ENCODE measurements at places on chromosomes 16 and 17. TPM values are rescaled to one million over a fixed set of nuclear protein-coding genes. Genes with fewer than 3 reads are reported as not detected.

CPD gene
- total RNA-seq: 19.3 TPM

PPL gene
- 7.6 TPM for total RNA-seq

KRT39 gene
- not detected for total RNA-seq

AGRP gene
- total RNA-seq: not detected

SLC35G6 gene
- not detected for total RNA-seq

NPIPA8 gene
- total RNA-seq: 0.49 TPM

OSBPL7 gene
- 4.4 TPM for total RNA-seq

DNAI2 gene
- not detected for total RNA-seq

C17orf67 gene
- total RNA-seq: 1.1 TPM

MYH2 gene
- 0.33 TPM for total RNA-seq

HOXB5 gene
- not detected for total RNA-seq

GAS2L2 gene
- total RNA-seq: 0.08 TPM

PDILT gene
- total RNA-seq: not detected

CDH5 gene
- total RNA-seq: 47.1 TPM

GRCh38 chr17:76753061-76753961, 15.4 kb downstream of the MFSD11 start:
- DNase-seq: no peak
- no peaks in the 10 kb centered on the region for H3K27me3 ChIP-seq
- peaks cover 30% of the 10 kb centered on the region for H3K4me1 ChIP-seq

- peaks cover 67% of the 10 kb centered on the region for H3K4me1 ChIP-seq
- H3K36me3 ChIP-seq: peaks cover 32% of the 10 kb centered on the region
- H3K27me3 ChIP-seq: no peaks in the 10 kb centered on the region
- H3K27ac ChIP-seq: peak overlapping the region; percentile 98
- H3K4me3 ChIP-seq: peak overlapping the region; percentile 88
- DNase-seq: peak; percentile 57
These were observed 948 bp downstream of the UTP18 start for GRCh38 chr17:51261024-51261963.

GRCh38 chr17:44829523-44830358, at the start of gene GJC1:
Gene GJC1, minus strand, starts transcription at chr17:44830287. Its CDS starts 24,470 bp downstream, at chr17:44805817.
- H3K27me3 ChIP-seq: peaks cover 37% of the 10 kb centered on the region
- H3K4me3 ChIP-seq: peak within 1 kb of the TSS; percentile 80
- H3K4me1 ChIP-seq: peaks cover 58% of the 10 kb centered on the region
- peak; percentile 64 for DNase-seq
- H3K27ac ChIP-seq: peak within 1 kb of the TSS; percentile 94

- DNase-seq: no peak
- H3K36me3 ChIP-seq: no peaks in the 10 kb centered on the region
- H3K4me3 ChIP-seq: no peak overlapping the region
These were observed 21.4 kb upstream of the MAP3K14 start for GRCh38 chr17:45338023-45338781.

GRCh38 chr16:4612474-4612931, 2.2 kb downstream of the UBALD1 start:
- no peaks in the 10 kb centered on the region for H3K27me3 ChIP-seq
- H3K4me1 ChIP-seq: peaks cover 70% of the 10 kb centered on the region
- no peak overlapping the region for H3K27ac ChIP-seq
- peak overlapping the region; percentile 91 for H3K4me3 ChIP-seq

DNA sequence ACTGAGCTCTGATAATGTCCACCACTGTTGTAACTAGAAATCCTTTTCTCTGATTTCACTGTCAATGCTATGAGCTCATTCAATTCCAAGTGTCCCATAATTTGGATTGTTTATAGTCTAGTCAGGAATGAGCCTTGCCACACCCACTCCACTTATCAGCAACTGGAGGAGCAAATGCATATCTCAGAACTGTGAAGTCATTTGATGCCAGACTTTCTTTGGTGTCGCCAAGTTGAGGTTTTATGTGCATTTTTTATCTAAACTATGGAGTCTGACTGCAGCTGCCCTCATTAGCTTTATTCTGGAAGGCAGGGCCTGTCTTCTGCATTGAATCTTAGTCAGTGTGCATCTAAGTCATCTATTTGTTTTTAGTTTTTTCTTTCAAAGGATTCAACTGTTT, 361.3 kb downstream of the PMP22 start:
- no peak overlapping the region for H3K27ac ChIP-seq
- no peak overlapping the region for H3K4me3 ChIP-seq
- no peaks in the 10 kb centered on the region for H3K27me3 ChIP-seq
- no peaks in the 10 kb centered on the region for H3K36me3 ChIP-seq

GRCh38 chr17:81018044-81018802, 16.7 kb upstream of the BAIAP2 start:
- H3K36me3 ChIP-seq: no peaks in the 10 kb centered on the region
- H3K27ac ChIP-seq: peak overlapping the region; percentile 77
- peaks cover 34% of the 10 kb centered on the region for H3K4me1 ChIP-seq
- H3K4me3 ChIP-seq: peak overlapping the region; percentile 56

- H3K4me3 ChIP-seq: no peak overlapping the region
- no peak for DNase-seq
- H3K4me1 ChIP-seq: peaks cover 35% of the 10 kb centered on the region
- no peaks in the 10 kb centered on the region for H3K36me3 ChIP-seq
These were observed 28.6 kb upstream of the WSB1 start for GRCh38 chr17:27265333-27265732.

GRCh38 chr17:1474402-1475189, 17.9 kb downstream of the MYO1C start:
- H3K4me3 ChIP-seq: no peak overlapping the region
- no peak for DNase-seq
- peaks cover 25% of the 10 kb centered on the region for H3K4me1 ChIP-seq
- peak overlapping the region; percentile 4 for H3K27ac ChIP-seq
- H3K27me3 ChIP-seq: no peaks in the 10 kb centered on the region

DNA sequence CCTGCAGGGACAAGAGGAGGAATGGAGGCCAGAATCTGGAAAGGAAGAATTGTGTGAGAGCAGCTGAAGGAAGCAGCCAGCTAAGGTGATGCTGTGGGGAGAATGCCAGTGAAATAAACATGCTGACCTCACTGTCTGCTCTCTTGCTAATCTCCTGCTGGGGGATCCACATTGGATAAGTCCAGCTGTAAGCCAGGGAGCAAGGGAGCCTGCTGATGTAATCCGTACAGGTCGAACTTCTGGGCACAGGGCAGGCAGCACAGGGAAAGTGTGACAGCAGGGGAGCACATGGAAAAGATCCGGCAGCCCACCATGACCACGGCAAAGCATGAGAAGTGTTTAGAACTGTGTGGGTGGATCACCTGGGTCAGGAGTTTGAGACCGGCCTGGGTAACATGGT, 7.5 kb upstream of the XPO6 start:
- no peak for DNase-seq
- no peak overlapping the region for H3K4me3 ChIP-seq
- H3K4me1 ChIP-seq: no peaks in the 10 kb centered on the region
- H3K36me3 ChIP-seq: no peaks in the 10 kb centered on the region

DNA sequence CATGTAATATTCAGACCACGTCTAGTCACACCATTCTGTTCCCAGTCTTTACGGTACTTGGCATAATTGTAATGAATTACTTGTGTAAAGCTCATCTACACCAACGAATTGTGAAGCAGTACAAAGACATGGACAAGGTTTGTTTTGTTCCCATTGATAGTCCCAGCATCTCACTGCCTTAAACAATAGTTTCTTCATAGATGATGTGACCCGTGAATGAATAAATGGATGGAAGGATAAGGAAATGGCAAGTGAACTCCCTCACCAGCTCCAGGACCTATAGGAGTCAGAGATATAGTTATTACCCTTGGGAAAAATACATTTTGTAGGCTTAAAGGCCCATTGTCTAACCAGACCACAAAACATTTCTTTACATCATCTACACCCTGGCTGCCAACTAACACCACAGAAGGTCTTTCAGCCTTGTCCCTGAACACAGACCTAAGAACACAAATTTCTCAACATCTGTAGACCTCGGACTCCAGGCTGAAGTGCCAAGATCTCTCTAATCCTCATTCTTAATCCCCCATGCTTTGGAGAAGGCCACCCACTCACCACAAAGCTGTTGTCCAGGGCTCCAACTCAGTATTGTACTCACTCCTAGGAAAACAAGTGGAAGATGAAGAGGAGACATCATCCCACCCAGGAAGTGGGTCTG, 38.2 kb downstream of the MAF start:
- no peak overlapping the region for H3K4me3 ChIP-seq
- DNase-seq: no peak
- no peak overlapping the region for H3K27ac ChIP-seq
- no peaks in the 10 kb centered on the region for H3K27me3 ChIP-seq

GRCh38 chr16:57732037-57732436, 3.5 kb upstream of the KATNB1 start:
- peaks cover 26% of the 10 kb centered on the region for H3K4me1 ChIP-seq
- H3K27ac ChIP-seq: no peak overlapping the region
- H3K4me3 ChIP-seq: no peak overlapping the region
- no peaks in the 10 kb centered on the region for H3K36me3 ChIP-seq

DNA sequence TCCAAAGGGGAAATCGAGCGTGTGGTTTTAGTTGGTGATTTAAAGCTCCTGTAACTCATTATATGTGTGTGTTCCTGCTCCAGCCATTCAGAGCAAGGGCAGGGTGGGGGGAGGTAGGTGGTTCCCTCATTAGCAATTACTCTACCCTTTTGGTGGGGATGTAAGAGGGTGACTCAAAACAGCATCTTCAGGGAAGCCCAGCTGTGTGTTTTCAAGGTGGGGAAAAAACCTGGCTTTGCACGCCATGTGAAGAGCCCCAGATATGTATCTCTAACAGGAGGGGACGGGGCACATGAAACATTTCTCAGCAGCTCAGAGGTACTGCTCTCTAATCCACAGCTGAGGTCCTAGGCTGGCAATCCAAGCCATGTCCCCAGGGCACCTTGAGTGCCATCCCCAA, 241.3 kb upstream of the ZFHX3 start:
- DNase-seq: no peak
- no peaks in the 10 kb centered on the region for H3K4me1 ChIP-seq
- H3K27me3 ChIP-seq: peaks cover 26% of the 10 kb centered on the region
- no peaks in the 10 kb centered on the region for H3K36me3 ChIP-seq
- no peak overlapping the region for H3K27ac ChIP-seq

DNA sequence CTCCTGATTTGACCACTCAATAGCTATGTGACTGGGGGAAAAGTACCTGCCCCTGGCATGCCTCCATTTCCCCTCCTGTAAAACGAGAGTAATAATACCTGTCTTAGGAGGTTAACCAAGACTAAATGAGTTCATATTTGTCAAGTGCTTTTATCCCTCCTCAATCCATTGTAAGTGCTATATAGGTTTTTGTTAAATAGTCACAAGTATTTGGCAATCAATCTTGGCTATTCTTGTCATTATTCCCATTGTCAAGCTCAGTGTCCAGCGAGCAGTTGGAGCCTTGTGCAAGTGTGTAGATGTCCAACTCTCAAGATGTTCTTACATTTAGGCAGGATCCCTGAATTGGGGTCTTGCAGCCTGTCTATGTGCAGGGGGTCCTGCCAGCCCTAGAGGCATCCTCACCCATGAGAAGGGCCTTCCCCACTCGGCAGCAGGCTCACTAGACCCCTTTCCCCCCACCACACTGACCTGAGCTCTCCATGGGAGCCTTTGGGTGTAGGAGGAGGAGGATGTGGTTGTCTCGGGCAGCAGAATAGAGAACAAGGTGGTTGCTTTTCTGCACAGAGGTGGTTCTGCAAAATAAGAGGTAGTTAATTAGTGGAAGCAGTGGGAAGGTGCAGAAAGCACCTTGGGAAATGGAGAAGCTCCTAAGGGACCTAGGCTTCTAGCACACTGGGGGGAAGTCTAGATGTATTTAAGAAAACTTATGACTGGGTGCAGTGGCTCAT, 18.0 kb downstream of the PIK3R6 start:
- H3K36me3 ChIP-seq: no peaks in the 10 kb centered on the region
- H3K27ac ChIP-seq: no peak overlapping the region
- DNase-seq: no peak
- no peak overlapping the region for H3K4me3 ChIP-seq
- H3K27me3 ChIP-seq: no peaks in the 10 kb centered on the region
- peaks cover 28% of the 10 kb centered on the region for H3K4me1 ChIP-seq

- H3K36me3 ChIP-seq: no peaks in the 10 kb centered on the region
- H3K27me3 ChIP-seq: peaks cover 99% of the 10 kb centered on the region
- DNase-seq: no peak
These were observed at the start of gene SALL1 for GRCh38 chr16:51150888-51151320. Gene SALL1, minus strand, starts transcription at chr16:51151270. Its CDS starts 29 bp downstream, at chr16:51151241.

GRCh38 chr17:35074711-35075707, 11.5 kb upstream of the RFFL start:
- peaks cover 7% of the 10 kb centered on the region for H3K36me3 ChIP-seq
- H3K4me1 ChIP-seq: peaks cover 6% of the 10 kb centered on the region
- no peaks in the 10 kb centered on the region for H3K27me3 ChIP-seq

- no peaks in the 10 kb centered on the region for H3K36me3 ChIP-seq
- H3K4me3 ChIP-seq: no peak overlapping the region
- H3K4me1 ChIP-seq: no peaks in the 10 kb centered on the region
- no peak overlapping the region for H3K27ac ChIP-seq
- DNase-seq: no peak
- peaks cover 4% of the 10 kb centered on the region for H3K27me3 ChIP-seq
These were observed 123.0 kb upstream of the GNAO1 start for GRCh38 chr16:56068314-56068713.

- no peak overlapping the region for H3K4me3 ChIP-seq
- no peak for DNase-seq
- no peaks in the 10 kb centered on the region for H3K4me1 ChIP-seq
- H3K36me3 ChIP-seq: no peaks in the 10 kb centered on the region
- H3K27ac ChIP-seq: no peak overlapping the region
These were observed 36.1 kb upstream of the ATP2C2 start for GRCh38 chr16:84331998-84332780.

- DNase-seq: peak; percentile 27
- H3K27ac ChIP-seq: no peak within 1 kb of the TSS
- no peaks in the 10 kb centered on the region for H3K36me3 ChIP-seq
- H3K27me3 ChIP-seq: peaks cover 69% of the 10 kb centered on the region
- H3K4me3 ChIP-seq: peak within 1 kb of the TSS; percentile 2
These were observed at the start of gene ITGAL for GRCh38 chr16:30472328-30472942. Gene ITGAL, plus strand, starts transcription at chr16:30472742. Its CDS starts 96 bp downstream, at chr16:30472838.

- peaks cover 3% of the 10 kb centered on the region for H3K4me1 ChIP-seq
- H3K27me3 ChIP-seq: no peaks in the 10 kb centered on the region
- no peak for DNase-seq
- H3K4me3 ChIP-seq: no peak overlapping the region
- H3K27ac ChIP-seq: no peak overlapping the region
These were observed 21.1 kb upstream of the AKTIP start for GRCh38 chr16:53523971-53524548.

DNA sequence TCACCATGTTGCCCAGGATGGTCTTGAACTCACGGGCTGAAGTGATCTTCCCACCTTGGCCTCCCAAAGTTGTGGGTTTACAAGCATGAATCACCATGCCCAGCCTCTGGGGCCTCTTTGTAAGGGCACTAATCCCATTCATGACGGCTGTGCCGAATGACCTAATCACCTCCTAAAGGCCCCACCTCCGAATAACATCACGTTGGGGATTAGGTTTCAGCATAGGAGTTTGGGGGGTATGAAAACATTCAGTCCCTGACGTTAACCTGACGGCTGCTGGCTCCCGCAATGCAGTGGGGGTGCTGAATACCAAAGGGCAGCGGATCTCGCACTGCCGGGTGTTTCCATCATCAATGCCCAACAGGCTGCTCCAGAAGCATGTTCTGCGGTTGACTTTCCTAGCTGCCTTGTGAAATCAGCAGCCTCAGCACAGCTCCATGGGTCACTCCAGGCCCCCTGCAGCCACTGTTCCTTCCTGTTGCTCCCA, 120.8 kb upstream of the SEC14L1 start:
- H3K27ac ChIP-seq: no peak overlapping the region
- H3K4me1 ChIP-seq: no peaks in the 10 kb centered on the region
- H3K36me3 ChIP-seq: no peaks in the 10 kb centered on the region

GRCh38 chr17:79749156-79749815, 18.5 kb downstream of the ENPP7 start:
- H3K27me3 ChIP-seq: peaks cover 96% of the 10 kb centered on the region
- H3K27ac ChIP-seq: no peak overlapping the region
- H3K36me3 ChIP-seq: no peaks in the 10 kb centered on the region
- H3K4me1 ChIP-seq: peaks cover 25% of the 10 kb centered on the region

GRCh38 chr16:4981473-4981872, 23.3 kb downstream of the SEC14L5 start:
- peaks cover 15% of the 10 kb centered on the region for H3K4me1 ChIP-seq
- peak overlapping the region; percentile 91 for H3K27ac ChIP-seq
- no peaks in the 10 kb centered on the region for H3K36me3 ChIP-seq
- peak overlapping the region; percentile 56 for H3K4me3 ChIP-seq
- DNase-seq: no peak
